Glutamatergic neuron (in vitro differentiated cells): ENCODE measurements at places on chromosomes 7 and 10.
A peak's percentile ranks its signal among the peaks of the same experiment; 100 is the strongest.

- DNase-seq, result no peak
Measured at GRCh38 chr10:36188080-36188453, 546.0 kb upstream of the FZD8 start.

GRCh38 chr10:110978204-110978603, 58.8 kb downstream of the SHOC2 start:
- DNase-seq, result no peak

GRCh38 chr7:40909346-40909980, 774.7 kb downstream of the SUGCT start:
- no peak for DNase-seq

GRCh38 chr10:86135191-86135590, 231.4 kb downstream of the GRID1 start:
- DNase-seq, result no peak

GRCh38 chr7:94630855-94631254, 25.1 kb downstream of the SGCE start:
- no peak for DNase-seq

DNA sequence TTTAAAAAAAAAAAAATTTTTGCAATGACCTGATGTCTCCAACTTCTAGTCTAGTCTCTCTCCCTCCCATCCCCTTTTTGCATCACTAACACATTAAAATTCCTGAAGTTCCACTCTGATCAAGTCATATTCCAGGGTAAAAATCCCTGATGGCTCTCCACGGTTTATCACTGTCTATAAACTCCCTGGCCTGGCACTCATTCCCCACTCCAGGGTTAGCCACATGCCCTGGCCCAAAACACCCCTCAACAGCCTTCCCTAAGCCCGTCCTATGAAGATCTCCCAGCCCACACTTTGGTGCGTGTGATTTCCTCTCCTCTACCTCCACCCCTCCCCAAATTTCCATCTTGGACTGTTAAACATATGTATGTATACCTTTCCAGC, 125.4 kb downstream of the JAZF1 start:
- DNase-seq, result no peak

DNA sequence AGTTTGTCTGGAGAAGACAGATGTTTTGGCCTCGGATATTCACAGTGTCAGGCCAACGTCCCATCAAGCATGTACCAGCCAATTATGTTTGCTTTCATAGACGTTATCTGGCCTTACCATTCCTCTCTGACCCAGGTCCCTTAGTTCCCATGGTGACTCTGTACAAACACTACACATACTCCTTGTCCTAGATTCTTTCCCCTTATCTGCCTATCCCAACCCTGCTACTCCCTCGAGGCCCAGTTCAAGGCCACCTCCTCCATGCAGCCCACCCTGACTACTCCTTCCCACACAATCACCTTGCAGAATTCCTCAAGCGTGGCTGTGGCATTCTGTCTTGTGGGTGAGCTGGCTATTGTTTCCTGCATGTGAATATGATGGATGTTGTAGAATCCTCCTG, 155.2 kb downstream of the PRKAG2 start:
- no peak for DNase-seq

DNA sequence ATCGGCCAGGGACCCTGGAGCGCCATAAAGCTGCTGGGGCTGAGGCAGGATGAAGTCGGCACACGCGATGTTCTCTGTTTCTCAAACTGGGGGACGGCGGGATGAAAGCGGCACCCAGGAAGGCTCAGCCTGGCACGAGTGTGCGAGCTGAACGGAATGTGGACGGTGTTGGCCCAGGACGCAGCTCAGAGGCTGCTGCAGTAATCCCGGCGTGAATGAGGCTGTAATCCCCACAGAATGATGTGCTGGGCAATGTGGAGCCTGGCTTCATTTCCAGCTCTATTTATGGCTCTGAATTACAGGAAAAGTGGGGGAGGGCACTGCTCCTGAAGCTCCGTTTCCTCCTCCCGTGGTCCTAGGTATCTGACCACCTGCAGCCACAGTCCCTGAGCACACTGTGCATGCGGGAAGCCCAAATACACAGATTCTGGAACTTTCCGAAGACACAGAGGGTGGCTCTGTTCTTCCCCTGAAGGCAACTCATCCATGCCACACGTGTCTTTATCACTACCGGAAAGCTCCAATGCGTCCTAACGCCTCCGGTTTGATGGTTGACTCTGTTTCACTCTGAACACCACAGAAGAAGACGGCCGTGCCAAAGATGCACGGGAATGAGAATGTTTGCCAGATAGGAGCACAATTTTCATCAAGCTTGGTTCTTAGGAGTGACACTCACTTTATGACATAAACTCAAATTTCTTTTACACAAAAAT, 37.6 kb downstream of the KLF6 start:
- no peak for DNase-seq

GRCh38 chr10:132497861-132498561, 39.6 kb upstream of the INPP5A start:
- no peak for DNase-seq

- no peak for DNase-seq
Measured at GRCh38 chr10:119302591-119303253, 95.4 kb downstream of the GRK5 start.

DNA sequence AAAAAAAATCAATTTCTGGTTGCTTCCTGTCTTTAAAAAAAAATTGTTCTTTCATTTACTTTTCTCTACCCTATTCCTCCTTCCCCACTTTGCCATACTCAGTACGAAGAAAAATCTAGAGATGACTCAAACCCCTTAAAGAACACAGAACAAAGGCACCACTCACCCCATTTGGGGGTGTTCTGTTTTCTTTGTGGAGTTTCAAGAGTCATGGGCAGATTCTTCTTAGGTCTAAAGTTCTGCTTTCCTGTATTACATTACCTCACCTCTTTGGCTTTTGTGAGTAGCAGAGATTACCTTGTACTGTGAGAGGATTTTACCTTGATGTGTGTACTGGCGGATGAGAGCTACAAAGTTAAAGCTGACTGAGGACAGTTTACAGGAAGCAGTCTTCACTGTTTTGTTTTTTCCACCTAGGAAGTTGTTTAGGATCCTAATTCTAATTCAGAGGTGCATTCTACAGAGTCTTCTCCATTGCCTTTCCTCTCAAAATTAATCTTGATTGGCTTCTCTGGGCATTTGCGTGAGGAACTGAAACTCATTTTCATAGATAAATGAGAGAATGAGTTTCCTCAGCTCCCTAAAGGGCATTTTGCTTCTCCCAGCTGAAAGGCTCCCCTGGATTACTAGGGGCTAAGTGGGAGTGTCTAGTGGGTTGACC, 20.7 kb downstream of the AVL9 start:
- DNase-seq, result no peak

DNA sequence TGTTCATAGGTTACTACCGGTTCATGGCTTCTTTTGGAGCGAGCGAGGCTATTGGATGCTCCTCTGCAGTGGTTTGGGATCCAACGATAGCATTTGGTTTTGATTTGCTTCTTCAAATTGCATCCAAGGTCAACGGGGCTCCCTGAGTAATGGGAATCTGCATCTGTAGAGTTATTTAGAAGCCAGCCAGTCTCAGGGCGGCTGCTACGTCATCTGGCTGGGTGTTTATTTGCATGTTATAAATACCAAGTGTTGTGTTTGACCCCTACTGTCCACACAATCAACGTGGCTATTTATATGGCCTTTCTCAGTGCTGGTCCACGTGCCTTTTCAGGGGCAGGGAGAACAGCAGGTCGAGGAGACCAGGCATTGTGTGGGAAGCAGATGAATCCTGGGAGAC, 137.7 kb downstream of the PRPF18 start:
- no peak for DNase-seq

DNA sequence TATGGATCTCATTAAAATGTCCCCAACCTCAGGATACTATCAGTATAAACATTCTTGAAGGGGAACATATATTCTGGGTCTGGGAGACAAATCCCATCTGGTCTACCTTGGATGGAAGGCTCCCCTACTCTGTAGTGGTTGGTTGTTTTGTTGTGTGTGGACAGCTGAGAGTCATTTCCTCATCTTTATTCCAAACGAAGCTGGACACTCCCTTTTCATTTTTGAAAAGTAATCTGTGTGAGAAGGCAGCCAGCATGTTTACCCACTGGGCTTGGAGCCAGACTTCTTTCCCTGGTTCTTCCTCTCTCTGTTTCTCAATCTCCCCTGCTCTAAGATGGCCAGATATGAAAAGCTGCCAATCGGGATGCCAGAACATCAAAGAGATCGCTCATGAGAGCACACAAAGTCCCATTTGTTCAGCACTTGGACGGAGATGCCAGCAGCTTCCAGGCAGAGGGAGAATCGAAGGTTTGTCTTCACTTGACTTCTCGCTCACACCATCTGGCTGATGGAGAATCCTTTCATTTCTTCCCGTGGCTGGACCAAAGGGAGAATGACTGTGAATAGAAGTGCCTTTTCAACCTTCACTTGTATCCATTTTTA, 108.1 kb upstream of the AGR3 start:
- no peak for DNase-seq

- no peak for DNase-seq
Measured at GRCh38 chr7:78161781-78162180, 363.2 kb downstream of the PHTF2 start.

DNA sequence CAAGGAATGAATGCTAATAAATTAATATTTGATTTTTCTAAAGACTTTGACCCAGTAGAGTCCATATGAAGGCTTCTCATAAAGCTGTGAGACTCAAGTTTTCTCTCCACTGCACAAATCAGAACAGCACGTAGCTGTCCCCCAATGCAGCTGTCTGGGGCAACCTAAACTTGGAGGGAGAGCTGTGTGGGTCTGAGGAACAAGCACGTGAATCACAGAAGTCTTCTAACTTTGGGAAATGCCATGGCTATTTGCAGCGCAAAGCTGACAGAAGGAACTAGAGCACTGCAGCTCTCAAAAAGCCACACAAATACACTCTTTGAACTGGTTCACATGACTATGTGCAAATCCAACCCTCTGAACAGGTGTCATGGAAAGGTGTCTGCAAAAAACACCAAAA, 47.9 kb downstream of the COL1A2 start:
- DNase-seq, result no peak

- DNase-seq, result peak; percentile 13
Measured at GRCh38 chr7:1012004-1012715, 29.2 kb downstream of the CYP2W1 start.

GRCh38 chr10:119409385-119409784, 133.1 kb downstream of the RGS10 start:
- no peak for DNase-seq

DNA sequence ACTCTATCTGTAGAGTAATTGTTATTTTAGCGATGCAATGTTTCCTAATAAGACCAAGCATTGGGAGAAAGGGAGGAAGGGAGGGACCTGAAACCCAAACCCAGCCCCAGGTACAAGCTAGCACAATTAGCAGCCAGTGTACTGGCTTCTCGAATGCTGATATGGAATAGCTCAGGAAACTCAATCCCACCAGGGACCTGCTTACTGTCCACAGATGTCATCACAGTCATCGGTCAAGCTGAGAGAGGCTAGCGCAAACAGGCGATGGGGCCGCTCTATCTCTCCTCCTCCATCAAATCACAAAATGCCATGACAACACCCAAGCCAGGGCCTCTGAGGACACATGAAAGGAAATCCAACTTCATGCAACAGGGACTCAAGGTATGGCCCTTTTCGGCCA, 192.1 kb downstream of the KCNMA1 start:
- DNase-seq, result no peak

DNA sequence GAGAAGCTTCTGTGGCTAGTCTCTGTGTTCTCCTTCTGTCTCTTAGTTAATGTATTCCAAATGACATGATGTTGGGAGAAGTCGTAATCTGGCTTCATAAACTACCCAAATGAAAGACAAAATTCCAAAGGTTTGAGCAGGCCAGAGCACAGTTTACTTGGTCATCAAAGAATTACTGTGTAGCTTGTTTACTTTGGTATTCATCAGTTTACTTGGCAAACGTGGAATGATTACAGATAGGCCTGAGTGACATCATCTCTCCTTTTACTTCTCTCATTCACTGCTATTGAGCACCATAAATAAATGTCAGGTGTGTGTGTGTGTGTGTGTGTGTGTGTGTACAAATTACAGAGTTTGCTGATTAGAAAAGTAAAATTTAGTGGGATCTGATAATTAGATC, 327.3 kb downstream of the PHTF2 start:
- no peak for DNase-seq

DNA sequence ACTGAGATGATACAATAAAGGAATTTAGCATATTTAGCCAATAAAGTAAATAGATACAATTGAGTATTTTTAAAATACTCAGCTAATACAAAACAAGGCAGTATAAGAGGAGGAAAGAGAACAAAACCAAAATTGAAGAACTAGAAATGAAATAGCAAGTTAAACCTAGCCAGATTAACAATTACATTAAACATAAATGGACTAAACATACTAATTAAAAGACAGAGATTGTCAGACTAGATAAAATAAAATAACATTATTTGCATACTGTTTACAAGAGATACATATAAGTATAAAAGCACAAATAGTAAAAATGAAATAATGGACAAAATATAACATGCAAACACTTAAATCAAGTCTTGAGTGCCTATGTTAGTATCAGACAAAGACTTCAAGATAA, 517.7 kb upstream of the PHF14 start:
- no peak for DNase-seq

- no peak for DNase-seq
Measured at GRCh38 chr7:41217306-41217705, 485.6 kb downstream of the INHBA start.

DNA sequence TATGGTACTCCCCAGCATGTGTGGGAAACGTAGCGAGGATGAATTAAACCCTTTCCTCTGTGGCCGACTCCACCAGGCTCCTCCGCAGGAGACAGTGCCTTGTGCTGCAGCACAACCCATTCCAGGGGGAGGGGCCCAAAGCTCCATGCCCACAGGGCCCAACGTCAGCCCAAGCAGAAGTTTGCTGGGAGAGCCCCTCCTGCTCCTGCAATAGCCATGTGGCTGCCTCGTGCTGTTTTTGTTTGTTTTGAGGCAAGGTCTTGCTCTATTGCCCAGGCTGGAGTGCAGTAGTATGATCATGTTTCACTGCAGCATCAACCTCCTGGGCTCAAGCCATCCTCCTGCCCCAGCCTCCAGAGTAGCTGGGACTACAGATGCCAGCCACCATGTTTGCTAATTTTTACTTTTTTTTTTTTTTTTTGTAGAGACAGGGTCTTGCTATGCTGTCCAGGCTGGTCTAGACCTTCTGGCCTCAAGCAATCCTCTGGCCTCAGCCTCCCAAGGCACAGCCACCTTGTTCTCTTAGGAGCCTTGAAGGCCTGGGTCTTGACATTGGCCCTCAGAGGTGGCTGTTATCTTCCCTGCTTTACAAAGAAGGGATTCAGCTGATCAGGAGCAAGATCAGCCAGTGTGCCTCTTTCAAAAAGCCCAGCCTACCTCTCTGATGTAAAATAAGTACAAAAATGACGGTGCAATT, 102.8 kb downstream of the DYNC2I1 start:
- no peak for DNase-seq

- DNase-seq, result no peak
Measured at GRCh38 chr7:41046221-41046761, 656.6 kb downstream of the INHBA start.

- DNase-seq, result no peak
Measured at GRCh38 chr7:119482671-119483070, 790.3 kb upstream of the KCND2 start.

GRCh38 chr7:47455872-47456185, 126.1 kb downstream of the TNS3 start:
- no peak for DNase-seq

- DNase-seq, result no peak
Measured at GRCh38 chr10:68606918-68607317, 46.8 kb downstream of the TET1 start.
